ENCODE measurements at places on chromosomes 6 and 20. TPM values are rescaled to one million over a fixed set of nuclear protein-coding genes. Genes with fewer than 3 reads are reported as not detected.

Gene CCN5
- not detected for total RNA-seq

Gene OLIG3
- total RNA-seq, result not detected

Gene EPHA7
- 12.1 TPM for total RNA-seq

Gene RIN2
- 57.5 TPM for total RNA-seq

Gene HMGCLL1
- total RNA-seq, result 1.2 TPM

Gene BMP5
- total RNA-seq, result 0.18 TPM

Gene SAPCD1
- total RNA-seq, result 2.4 TPM
